ENCODE measurements at places on chromosomes 7 and 10. TPM values are rescaled to one million over a fixed set of nuclear protein-coding genes. Genes with fewer than 3 reads are reported as not detected.
A peak's percentile ranks its signal among the peaks of the same experiment; 100 is the strongest.

Gene TMEM120A
- total RNA-seq = 80.4 TPM

Gene IFIT3
- total RNA-seq = 10.2 TPM

Gene UBE3C
- 81.7 TPM for total RNA-seq

Gene HIPK2
- total RNA-seq = 48.2 TPM

Gene FZD1
- total RNA-seq = 20.7 TPM

DNA sequence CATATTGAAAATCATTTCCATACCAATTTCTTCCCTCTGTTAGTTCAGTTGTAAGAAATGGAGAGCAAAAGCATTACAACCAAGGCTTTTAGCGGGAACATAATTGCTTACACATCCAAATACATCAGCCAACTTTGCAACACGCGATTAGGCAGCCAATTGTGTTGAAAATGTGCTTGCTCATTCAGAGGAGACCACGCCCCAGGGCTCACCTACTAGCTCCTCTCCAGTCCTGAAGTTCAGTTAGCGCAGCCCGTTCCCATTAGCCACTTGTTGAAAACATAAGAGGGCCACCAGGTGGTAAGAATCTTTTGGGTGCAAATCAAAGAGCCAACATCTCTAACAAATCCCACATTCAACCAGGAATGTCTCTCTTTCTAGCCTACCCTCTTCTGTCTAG lies 213.2 kb upstream of the MDFIC start:
- DNase-seq = no peak

DNA sequence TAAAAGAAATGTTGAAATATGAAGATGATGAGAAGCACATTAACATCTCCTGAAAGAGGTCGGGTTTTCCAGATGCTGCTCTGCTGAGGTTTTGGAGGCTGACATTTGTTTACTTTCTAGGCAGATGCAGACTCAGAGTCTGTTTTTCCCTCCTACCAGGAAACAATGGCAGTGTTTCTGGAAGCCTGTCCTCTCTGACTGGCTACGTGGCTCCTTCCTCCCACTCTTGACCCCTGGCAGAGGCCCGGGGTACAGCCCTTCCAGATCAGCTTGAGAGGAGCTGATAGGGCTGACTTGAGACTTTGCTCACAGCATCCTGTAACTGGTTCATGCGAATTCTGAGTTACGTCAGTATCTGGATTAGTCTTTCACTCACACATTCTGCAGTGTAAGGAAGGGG lies 41.1 kb upstream of the IL15RA start:
- DNase-seq = no peak

- DNase-seq = no peak
Observed at GRCh38 chr10:5476918-5477525, 22.3 kb downstream of the CALML5 start.

GRCh38 chr10:131944412-131944811 lies 37.3 kb downstream of the BNIP3 start:
- no peak for DNase-seq

DNA sequence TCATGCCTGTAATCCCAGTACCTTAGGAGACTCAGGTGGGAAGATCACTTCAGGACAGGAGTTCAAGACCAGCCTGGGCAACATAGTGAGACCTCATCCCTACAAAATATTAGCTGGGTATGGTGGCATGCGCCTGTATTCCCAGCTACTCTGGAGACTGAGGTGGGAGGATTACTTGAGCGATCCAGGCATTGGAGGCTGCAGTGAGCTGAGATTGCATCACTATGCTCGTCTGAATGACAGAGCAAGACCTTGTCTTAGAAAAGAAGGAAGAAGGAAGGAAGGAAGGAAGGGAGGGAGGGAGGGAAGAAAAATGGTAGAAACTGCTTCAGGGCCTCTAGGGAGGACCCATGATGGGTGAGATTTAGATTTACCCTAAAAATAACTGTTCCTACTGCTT lies 112.3 kb downstream of the SPDYE5 start:
- no peak for DNase-seq

DNA sequence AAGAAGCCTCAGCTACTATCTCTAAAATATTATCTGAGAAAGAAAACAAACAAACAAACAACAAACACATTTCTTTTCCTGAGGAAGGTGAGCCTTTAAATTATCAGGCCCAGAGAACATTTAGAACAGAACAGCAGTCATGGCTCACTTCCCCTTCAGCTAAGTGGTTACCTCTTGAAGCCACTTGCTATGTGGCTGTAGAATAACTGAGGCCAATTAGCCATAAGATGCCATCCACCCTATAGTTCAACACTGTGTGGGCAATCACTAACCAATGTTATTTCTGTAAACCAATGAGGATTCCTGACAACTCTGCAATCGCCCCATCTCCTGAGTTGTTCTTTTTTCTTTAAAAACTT lies 3.7 kb upstream of the UPP1 start:
- DNase-seq = no peak

GRCh38 chr7:106589198-106589879 lies 71.6 kb downstream of the CCDC71L start:
- DNase-seq = no peak

DNA sequence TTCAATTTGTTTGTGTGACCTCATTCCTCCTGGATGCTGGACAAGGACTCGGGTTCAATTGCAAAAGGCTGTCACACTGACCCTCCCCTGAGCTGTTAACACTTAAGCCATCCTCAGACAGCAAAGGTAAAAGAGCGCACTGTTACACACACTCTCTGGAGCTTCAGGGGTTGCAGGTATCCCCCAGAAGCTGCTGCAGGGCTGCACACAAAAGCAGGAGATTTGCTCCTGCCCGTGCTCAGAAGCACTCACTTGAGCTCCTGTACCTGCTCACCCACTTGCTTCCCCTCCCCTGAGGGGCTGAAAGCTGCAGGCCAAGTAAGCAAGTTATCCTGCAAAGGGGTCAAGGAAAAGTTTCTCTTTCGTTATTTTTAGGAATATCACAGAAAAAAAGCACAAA lies 886.2 kb upstream of the ZWINT start:
- DNase-seq = no peak

DNA sequence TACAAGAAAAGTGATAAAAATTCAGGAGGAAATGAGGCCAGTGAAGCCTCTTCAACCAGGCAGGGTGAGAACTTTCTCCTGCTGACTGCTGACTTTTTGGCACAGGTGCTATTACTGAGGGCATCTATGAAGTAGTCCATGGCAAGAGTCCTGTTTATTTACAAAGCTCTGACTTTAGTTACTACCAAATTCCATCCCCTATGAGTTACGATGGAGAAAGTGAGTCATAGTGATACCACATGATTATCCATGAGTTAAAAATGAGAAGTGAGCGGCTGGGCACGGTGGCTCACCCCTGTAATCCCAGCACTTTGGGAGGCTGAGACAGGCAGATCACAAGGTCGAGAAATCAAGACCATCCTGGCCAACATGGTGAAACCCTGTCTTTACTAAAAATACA lies 19.9 kb downstream of the CCDC3 start:
- DNase-seq = no peak

DNA sequence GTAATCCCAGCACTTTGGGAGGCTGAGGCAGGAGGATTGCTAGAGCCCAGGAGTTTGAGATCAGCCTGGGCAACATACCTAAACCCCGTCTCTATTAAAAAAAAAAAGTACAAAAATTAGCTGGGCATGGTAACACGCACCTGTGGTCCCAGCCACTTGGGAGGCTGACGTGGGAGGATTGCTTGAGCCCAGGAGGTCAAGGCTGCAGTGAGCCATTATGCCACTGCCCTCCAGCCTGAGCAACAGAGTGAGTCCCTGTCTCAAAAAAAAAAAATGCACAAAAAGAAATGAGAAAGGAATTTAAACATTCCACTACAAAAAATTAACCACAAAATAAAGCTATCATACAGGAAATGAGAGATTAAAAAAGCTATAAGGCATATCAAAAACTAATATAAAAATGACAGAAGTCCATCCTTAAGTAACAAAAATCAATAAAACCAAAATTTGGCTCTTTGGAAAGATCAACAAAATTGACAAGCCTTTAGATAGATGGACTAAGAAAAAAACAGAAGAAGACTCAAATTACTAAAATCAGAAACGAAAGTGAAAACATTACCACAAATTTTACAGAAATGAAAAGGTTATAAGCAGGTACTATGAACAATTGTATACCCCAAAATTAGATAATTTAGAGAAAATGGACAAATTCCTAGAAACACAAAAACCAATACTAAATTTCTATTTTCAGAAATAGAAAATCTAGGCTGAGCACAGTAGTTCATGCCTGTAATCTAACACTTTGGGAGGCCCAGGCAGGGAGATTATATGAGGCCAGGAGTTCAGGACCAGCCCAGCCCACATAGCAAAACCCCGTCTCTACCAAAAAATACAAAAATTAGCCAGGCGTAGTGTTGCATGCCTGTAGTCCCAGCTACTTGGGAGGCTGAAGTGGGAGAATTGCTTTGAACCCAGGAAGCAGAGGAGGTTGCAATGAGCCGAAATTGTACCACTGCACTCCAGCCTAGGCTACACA lies 42.4 kb upstream of the NANOS1 start:
- DNase-seq = no peak

DNA sequence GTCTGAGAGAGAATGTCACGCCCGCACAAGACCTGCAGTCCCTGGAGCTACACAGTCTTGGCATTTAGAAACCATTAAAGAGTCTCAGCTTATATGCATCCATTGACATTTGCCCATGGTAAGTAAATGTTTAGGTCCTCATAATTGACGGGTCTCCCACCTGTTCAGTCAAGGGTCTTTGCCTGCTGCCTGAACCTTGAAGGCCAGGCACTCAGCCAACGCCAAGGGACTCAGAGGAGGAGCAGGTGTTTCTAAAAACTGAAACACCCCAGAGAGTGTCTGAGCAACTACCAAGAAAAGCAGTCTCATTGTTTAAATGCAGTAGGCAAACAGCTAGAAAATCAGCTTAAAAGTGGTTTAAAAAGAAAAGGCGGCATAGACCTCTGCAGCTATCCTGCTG lies 264.7 kb upstream of the AKR1E2 start:
- no peak for DNase-seq

DNA sequence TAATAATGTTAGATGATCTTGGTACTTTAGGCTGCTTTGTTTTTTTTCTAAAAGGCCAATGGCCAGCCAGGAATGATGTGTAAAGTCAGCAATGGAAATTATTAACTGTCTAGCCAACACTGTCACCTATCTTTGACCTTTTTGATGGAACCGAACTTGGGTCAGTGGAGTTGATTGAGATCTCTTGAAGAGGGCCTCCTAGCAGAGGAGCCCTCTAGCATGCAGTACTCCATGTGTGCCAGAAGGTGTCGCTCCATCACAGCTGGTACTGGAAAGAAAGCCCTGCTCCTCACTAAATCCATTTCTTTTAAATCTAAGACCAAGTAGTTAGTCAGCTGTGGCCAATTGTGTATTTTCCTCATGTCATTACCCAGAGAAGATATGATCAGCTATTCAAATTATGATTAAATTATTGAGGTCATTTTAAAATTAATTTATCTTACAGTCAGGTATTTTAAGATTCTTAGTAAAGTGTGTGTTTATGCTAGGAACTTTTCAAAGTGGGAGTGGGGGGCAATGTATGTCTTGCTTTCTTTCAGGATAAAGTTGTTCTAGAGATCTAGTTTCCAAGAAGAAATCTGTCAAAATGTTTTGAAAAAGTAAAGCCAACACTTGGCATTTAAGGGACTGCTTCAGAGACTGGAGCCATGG lies 33.1 kb upstream of the CROT start:
- peak; percentile 69 for DNase-seq

GRCh38 chr7:86929293-86930109 lies 130.0 kb downstream of the ELAPOR2 start:
- DNase-seq = no peak

- no peak for DNase-seq
Observed at GRCh38 chr7:135991322-135991721, 14.2 kb upstream of the MTPN start.
